ENCODE measurements at places on chromosomes 16 and 17. TPM values are rescaled to one million over a fixed set of nuclear protein-coding genes. Genes with fewer than 3 reads are reported as not detected.

DNA sequence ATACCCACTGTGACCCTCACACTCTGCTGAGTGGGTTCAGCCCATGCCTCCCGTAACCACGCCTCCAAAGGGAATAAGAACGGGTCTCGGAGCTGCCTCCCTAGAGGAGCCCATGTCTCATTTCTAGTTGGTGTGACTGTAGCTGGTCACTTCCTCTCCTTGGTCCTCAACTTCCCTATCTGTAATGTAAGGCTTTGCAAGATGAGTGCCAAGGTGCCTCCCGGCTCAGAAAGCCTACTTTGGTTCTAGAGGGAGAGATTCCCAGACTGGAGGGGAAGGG, 20.8 kb downstream of the C16orf74 start:
- H3K4me3 ChIP-seq: no peak overlapping the region
- H3K4me1 ChIP-seq: no peaks in the 10 kb centered on the region
- H3K27me3 ChIP-seq: no peaks in the 10 kb centered on the region

DNA sequence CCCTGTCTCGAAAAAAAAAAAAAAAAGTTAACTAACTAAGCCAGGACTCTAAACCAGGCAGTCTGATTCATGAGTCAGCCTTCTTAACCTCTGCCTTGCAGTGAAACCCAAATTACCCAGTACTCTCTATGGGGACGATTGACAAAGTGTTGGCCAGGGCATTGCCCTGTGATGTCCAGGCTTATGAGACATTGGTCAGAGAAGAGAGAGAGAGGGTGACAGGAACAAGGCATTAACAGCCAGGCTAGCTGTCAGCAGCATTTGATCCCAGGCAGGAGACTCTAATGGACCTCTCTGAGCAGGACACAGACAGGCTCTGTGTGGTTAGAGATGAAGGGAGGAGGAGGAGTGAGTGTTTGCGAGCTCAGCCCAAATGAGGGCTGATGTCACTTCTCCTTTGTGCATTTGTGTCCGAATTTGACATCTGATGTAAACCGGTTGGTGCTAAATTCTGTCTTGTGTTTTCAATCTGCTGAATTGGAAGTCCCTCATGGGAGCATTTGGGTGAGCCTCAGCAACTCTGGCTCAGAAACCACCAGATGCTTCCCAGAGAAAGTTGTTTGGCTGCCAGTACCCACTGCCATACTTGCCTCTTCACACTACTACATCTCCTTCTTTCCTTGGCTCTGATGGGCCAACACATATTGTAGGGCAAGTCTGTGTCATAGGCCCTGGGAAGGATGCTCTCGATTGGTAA, 4.3 kb upstream of the MYL4 start:
- H3K27ac ChIP-seq: peak overlapping the region; percentile 89
- no peaks in the 10 kb centered on the region for H3K36me3 ChIP-seq
- H3K4me3 ChIP-seq: no peak overlapping the region

- no peak for DNase-seq
- no peak overlapping the region for H3K27ac ChIP-seq
- peaks cover 7% of the 10 kb centered on the region for H3K4me1 ChIP-seq
- H3K36me3 ChIP-seq: no peaks in the 10 kb centered on the region
- no peak overlapping the region for H3K4me3 ChIP-seq
Measured at GRCh38 chr17:80615376-80615775, 70.7 kb downstream of the RPTOR start.

- no peak overlapping the region for H3K4me3 ChIP-seq
- no peaks in the 10 kb centered on the region for H3K27me3 ChIP-seq
- H3K36me3 ChIP-seq: no peaks in the 10 kb centered on the region
- H3K4me1 ChIP-seq: peaks cover 11% of the 10 kb centered on the region
Measured at GRCh38 chr16:19132255-19132654, 18.5 kb downstream of the ITPRIPL2 start.

DNA sequence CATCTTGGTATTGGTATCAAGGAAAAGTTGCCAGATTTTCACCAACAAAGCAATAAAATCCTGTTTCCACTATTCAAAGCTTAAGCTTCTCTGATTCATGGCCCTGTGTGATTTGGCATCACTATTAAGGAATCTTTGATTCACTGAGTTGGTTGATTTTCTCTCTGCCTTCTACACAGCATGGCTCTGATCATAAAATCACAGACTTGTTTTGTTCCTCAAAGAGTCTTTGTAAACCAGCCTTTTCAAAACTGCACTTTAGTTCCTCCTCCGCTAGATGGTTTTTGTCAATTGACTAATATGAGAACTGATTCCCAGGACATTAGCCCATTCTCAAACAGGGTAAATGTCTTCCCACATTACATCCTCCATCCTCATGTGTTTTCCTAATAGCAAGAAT, 197.6 kb downstream of the DNAH9 start:
- H3K4me1 ChIP-seq: no peaks in the 10 kb centered on the region
- no peak overlapping the region for H3K27ac ChIP-seq
- no peaks in the 10 kb centered on the region for H3K36me3 ChIP-seq
- no peak for DNase-seq
- H3K4me3 ChIP-seq: no peak overlapping the region
- H3K27me3 ChIP-seq: no peaks in the 10 kb centered on the region

DNA sequence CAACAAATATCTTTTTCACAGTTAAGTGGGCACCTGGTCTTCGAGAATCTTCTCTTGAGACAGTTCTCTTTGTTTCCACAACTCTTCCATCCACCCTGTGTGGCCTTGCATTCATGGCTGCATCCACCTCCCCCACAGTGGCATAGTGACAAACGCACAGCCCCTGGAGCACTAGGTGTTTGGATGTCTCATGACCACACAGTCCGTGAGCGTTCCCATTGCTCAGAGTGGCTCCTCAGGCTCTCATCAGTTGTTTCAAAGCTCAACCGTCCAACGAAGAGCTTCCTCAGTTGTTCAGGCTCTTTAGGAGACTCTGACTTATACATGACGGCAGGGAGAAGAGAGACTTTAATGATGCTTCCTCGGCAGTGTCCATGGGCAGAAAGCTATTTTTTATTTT, 191.6 kb downstream of the CDRT15L2 start:
- no peaks in the 10 kb centered on the region for H3K36me3 ChIP-seq
- H3K4me3 ChIP-seq: no peak overlapping the region
- no peaks in the 10 kb centered on the region for H3K4me1 ChIP-seq
- no peak for DNase-seq

DNA sequence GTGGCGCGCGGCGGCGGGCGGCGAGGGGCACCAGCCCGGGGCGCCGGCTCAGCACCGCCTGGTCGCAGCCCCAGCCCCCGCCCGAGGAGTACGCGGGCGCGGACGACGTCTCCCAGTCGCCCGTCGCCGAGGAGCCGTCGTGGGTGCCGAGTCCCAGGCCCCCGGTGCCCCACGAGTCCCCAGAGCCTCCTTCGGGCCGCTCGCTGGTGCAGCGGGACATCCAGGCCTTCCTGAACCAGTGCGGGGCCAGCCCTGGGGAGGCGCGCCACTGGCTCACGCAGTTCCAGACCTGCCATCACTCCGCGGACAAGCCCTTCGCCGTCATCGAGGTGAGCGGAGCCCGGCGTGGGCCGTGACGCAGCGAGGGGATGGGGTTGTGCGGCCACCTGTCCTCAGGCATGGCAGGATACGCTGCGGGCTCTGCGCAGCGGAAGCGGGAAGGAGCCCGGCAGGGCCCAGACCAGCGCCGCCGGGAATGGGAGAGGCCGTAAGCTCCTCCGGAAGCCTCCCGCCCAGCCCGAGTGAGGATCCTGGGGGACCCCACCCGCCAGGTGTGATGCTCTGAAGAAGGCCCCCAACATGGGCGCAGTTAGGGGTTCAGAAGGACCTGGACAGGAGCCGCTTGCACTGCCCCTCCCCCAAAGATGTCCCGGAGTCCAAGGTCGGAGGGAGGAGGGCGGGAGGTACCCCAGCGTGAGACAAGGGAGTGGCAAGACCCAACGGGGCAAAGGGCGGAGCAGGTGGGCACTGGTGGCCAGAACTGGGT, 522 bp downstream of the NAGS start:
- H3K4me3 ChIP-seq: peak overlapping the region; percentile 12
- peak; percentile 26 for DNase-seq
- H3K4me1 ChIP-seq: peaks cover 28% of the 10 kb centered on the region

- no peaks in the 10 kb centered on the region for H3K36me3 ChIP-seq
- DNase-seq: no peak
- H3K27me3 ChIP-seq: no peaks in the 10 kb centered on the region
- H3K4me1 ChIP-seq: peaks cover 3% of the 10 kb centered on the region
- no peak overlapping the region for H3K4me3 ChIP-seq
- no peak overlapping the region for H3K27ac ChIP-seq
Measured at GRCh38 chr17:16986391-16986790, 14.5 kb upstream of the TNFRSF13B start.

DNA sequence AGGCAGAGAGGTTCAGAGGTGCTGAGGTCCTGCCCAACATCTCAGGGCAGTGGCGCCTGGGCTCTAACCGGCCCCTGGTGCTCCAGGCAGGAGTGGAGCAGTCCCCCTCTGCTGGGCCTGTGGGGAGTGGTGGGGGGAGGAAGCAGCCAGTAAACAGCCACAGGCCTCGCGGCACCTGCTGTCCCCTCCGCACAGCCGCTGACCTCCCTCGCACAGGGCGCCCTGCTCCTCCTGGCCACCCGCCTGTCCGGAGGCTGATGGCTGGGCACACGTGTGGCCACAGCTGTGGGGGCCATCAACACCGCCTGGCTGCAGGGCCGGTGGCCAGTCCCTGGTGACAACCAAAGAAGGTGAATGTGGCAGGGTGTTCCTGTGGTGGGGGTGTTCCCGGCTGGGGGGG, 36.8 kb upstream of the PABPN1L start:
- no peak for DNase-seq
- H3K4me3 ChIP-seq: no peak overlapping the region
- H3K27ac ChIP-seq: no peak overlapping the region
- no peaks in the 10 kb centered on the region for H3K27me3 ChIP-seq
- no peaks in the 10 kb centered on the region for H3K36me3 ChIP-seq

DNA sequence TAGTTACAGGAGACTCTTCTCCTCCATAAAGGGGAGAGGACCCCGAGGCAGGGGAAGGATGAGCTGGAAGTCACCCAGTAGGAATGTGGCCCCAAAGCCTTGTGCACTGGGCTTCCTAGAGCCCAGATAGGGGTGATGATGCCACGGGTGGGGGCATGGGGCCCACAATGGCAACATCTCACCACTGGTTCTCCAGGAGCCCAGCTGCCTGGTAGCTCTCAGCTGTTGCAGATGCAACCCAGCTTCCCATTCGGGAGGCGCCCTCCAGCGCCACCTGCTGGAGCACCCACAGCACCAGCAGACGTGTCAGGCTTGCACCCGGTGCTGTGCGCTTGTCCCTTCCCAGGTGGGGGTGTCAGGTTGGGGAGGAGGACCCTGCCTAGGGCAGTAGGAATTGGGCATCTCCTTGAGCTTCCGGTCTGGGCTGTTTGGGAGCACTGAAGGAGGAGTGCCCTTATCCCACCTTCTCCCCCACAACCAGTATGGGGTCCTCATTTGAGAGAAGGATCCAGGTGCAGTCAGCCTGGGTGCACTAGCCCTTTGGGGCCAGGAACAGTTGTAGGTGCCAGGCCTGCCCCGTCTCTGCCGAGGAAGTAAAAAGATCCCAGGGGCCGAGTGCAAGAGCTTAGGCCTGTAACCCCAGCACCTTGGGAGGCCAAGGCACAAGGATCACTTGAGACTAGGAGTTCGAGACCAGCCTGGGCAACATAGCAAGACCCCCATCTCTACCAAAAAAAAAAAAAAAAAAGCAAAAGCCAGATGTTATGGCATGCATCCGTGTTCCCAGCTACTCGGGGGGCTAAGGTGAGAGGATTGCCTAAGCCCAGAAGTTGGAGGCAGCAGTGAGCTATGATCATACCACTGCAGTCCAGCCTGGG, 14.4 kb downstream of the CDIPT start:
- no peaks in the 10 kb centered on the region for H3K27me3 ChIP-seq
- peak; percentile 55 for DNase-seq
- peaks cover 42% of the 10 kb centered on the region for H3K36me3 ChIP-seq
- H3K4me3 ChIP-seq: no peak overlapping the region

Gene CDK3
- 7.8 TPM for total RNA-seq

Gene CACNG5
- total RNA-seq: not detected

Gene ORMDL3
- total RNA-seq: 60.7 TPM
